IPS DF 6.9 (cell line): ENCODE measurements at places on chromosomes 12 and 14.

GRCh38 chr14:81767266-81767995, 233.8 kb upstream of the SEL1L start:
- DNase-seq = no peak

GRCh38 chr12:93950311-93950710, 198.1 kb upstream of the PLXNC1 start:
- DNase-seq = no peak

GRCh38 chr12:110344657-110345056, 58.9 kb downstream of the ANAPC7 start:
- no peak for DNase-seq

GRCh38 chr14:68974759-68975347, 4.2 kb downstream of the ACTN1 start:
- no peak for DNase-seq

GRCh38 chr14:101022916-101023435, 119.5 kb upstream of the RTL1 start:
- DNase-seq = no peak

DNA sequence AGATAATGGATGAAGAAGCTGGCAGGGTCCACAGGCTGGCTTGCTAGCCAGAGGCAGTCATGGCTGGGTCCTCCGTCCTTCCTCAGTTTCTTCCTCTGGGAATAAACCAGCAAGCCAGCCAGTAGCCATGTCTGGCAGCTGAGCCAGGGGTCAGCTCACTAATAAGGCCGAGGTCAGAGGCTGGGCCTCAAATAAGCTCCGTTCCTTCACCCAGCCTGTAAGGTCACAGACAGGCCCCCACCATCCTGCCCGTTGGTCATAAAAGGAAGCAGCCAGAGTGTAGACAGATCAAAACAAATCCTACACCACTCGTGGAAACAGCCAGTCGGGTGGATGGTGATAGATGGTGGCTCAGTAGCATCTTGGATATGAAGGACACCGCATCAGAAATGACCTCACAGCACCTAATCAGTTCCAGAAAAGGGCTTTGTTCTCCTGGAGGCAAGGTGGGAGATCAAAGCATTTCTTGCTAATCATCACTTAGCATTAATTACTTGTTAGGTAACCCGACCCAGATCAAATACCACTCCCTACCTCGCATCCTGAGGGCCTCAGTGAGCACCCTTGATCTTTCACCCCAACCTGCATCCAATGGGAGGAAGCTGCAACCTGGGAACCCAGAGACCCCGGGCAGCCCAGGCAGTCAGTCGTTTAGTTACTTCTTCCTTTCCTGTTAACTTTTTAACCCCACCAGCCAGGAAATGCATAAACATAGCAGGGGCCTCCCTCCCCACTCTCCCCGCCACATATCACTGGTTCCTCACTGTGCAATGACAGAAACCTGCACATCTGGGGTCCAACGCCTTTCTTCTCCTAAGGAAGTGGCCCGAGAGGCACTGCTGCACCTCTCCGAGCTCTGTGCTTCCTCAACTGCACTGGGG, 90.2 kb downstream of the KDM2B start:
- no peak for DNase-seq

DNA sequence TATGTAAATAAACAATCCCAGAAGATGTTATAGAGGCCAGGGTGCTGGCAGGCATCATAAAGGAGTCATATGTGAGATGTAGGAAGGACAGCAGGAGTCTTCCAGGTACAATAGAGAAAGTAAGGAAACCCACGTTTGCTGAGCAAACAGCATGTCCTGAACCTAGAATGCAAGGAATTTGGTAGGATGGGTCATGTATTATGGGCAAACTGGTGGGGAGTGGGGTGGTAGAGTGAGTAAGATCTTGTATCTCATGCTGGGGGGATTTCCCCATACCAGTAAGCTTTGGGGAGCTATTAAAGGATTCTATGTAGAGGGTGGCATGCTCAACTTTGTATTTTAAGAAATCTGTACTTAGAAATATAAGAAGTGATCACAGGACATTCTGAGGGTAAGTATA, 41.0 kb downstream of the CDKL1 start:
- DNase-seq = no peak

DNA sequence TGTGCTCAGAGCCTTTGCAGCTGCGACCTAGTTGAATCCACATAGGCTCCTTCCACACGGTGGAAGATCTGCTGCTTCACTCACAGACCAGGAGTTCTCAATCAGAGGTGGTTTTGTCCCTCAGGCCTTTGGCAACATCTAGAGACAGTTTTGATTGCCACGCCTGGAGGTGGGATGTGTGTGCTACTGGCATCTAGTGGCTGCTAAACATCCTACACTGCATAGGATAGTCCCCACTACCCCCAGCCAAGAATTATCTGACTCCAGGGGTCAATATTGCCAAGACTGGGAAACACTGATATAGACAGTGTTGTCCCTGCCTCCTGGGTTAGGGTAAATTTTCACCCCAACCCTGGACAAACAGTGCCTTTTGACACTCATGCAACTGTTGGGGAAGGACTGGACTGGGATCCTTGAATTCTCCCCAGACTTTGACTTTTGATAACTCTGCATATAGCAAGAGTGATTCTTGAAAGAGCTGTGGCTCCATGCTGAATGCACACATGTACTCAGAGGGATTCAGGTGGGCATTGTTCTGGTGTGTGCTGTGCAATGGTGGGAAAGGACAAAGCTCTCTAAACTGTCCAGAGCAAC, 39.8 kb downstream of the BAZ2A start:
- DNase-seq = no peak

GRCh38 chr12:66915306-66915904, 236.5 kb upstream of the GRIP1 start:
- DNase-seq = no peak

DNA sequence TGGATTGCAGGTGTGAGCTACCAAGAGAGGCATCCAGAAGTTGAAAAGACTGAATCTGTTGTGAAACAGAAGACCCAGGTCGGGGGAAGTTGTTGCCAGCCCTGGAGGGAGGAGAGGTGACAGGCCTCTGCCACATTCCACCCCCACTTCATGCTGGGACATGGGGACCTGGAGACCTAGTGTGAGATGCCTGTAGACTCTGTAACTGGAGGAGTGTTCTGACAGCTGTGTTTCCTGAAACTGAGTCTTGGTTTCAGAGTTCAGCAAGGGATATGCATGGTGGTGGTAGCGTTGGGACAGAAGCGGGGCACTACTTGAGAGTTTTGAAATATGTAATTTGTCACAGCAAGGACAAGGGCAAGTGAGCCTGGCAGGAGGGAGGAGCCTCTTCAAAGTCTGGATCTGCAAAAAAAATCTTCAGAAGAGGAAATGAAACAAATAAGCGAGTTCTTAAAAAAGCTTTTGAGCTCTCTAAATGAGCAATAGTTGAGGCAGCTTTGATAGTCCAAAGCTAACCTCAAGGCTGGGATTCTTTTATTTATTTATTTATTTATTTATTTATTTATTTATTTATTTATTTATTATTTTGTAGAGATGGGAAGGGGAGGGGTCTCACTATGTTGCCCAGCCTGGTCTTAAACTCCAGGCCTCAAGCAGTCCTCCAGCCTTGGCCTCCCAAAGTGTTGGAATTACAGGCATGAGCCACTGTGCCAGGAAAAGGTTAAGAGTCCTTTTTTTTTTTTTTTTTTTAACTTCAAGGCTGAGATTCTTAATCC, 58.9 kb upstream of the EEA1 start:
- no peak for DNase-seq

GRCh38 chr12:14111230-14111865, 129.9 kb upstream of the GRIN2B start:
- peak; percentile 31 for DNase-seq

GRCh38 chr12:56014205-56014604, 6.6 kb upstream of the IKZF4 start:
- no peak for DNase-seq

- DNase-seq = no peak
These were observed 45.1 kb downstream of the GALNT9 start for GRCh38 chr12:132284071-132284826.
